ENCODE measurements at places on chromosomes 3 and 15. TPM values are rescaled to one million over a fixed set of nuclear protein-coding genes. Genes with fewer than 3 reads are reported as not detected.

DNA sequence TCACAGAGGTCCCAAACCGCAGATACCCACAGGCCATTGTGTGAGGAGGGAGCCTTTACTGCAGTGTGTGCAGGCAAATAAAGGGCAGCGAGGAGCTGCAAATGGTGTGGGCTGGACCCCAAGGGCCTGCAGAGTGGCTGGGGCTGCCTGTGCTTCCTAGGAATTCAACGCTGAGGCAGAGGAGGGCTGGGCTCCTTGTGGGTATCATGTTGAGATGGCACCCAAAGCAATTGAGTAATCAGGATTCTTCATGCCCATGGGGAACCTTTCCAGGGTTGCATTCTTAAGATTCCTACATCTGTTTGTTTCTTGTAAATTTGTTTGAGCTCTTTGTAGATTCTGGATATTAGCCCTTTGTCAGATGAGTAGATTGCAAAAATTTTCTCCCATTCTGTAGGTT, 85.4 kb upstream of the LIPC start:
- H3K36me3 ChIP-seq = no peaks in the 10 kb centered on the region
- H3K4me1 ChIP-seq = no peaks in the 10 kb centered on the region
- no peaks in the 10 kb centered on the region for H3K27me3 ChIP-seq

- peaks cover 35% of the 10 kb centered on the region for H3K4me1 ChIP-seq
- DNase-seq = peak; percentile 89
- no peak within 1 kb of the TSS for H3K27ac ChIP-seq
- H3K36me3 ChIP-seq = no peaks in the 10 kb centered on the region
- H3K27me3 ChIP-seq = peaks cover 33% of the 10 kb centered on the region
These were observed at the start of gene CEMIP for GRCh38 chr15:80778964-80779657. Gene CEMIP, plus strand, starts transcription at chr15:80779370. Its CDS starts 94,510 bp downstream, at chr15:80873880.

- H3K36me3 ChIP-seq = no peaks in the 10 kb centered on the region
- no peaks in the 10 kb centered on the region for H3K4me1 ChIP-seq
- H3K27me3 ChIP-seq = no peaks in the 10 kb centered on the region
- no peak overlapping the region for H3K27ac ChIP-seq
- H3K4me3 ChIP-seq = no peak overlapping the region
- no peak for DNase-seq
These were observed 63.0 kb downstream of the KCNAB1 start for GRCh38 chr3:156183396-156183795.

DNA sequence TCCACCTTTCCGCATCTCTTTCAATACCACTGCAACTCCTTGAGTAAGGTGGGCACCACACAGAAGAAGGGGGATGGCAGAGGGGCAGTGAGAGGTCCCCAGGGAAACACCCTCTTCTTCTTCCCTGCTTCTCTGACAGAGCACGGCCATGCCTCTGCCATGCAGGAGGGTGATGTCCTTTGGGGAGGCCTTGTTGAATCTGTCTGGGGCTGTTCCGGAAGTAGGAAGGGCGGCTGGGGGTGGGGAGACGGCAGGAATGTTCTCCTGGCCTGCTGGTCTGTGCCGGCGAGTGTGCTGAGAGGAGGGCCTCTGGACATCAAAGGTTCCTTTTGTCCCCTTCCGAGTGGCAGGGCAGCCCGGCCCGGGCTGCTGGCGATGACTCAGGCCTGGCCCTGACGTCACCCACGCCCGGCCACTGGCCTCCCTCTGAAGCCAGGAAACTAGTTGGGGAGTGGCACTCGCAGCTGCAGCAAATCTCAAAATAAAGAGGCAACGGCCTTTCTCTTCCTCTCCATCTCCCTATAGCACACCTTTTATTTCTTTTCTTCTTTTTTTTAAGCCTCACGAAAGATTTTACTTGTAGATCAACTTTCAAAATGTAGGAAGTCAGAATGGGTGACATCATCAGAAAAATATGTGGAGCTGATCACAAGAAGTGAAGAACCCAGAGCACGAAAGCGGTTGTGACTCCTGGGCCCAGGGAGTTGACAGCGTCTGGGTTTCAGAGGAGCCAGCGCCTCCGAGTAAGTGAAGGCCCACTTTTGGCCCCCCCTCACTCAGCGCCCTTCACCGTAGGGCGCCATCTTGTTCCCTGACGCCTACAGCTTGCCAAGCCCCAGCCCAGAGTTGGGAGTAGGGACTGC, at the start of gene ZBTB38:
ZBTB38 (plus strand) TSS at position 443 of the 863 bp plus-strand sequence. CDS start 73,885 bp downstream, outside the sequence.
- no peaks in the 10 kb centered on the region for H3K27me3 ChIP-seq
- H3K27ac ChIP-seq = peak within 1 kb of the TSS; percentile 90
- DNase-seq = peak; percentile 95
- H3K4me3 ChIP-seq = peak within 1 kb of the TSS; percentile 42
- peaks cover 51% of the 10 kb centered on the region for H3K4me1 ChIP-seq

- H3K4me3 ChIP-seq = no peak overlapping the region
- no peaks in the 10 kb centered on the region for H3K4me1 ChIP-seq
- H3K27me3 ChIP-seq = no peaks in the 10 kb centered on the region
- no peaks in the 10 kb centered on the region for H3K36me3 ChIP-seq
These were observed 5.5 kb downstream of the MYL3 start for GRCh38 chr3:46857485-46858341.

- peaks cover 14% of the 10 kb centered on the region for H3K36me3 ChIP-seq
- DNase-seq = peak; percentile 60
- H3K4me1 ChIP-seq = peaks cover 32% of the 10 kb centered on the region
- no peaks in the 10 kb centered on the region for H3K27me3 ChIP-seq
These were observed 20.4 kb downstream of the BMF start for GRCh38 chr15:40087991-40088928.

The EXOG gene
- total RNA-seq = 10.7 TPM

The GABRB3 gene
- 3.2 TPM for total RNA-seq

The KCNMB3 gene
- 2.5 TPM for total RNA-seq

The BNC1 gene
- 3.1 TPM for total RNA-seq

The HERC2 gene
- total RNA-seq = 56.9 TPM

The SAMMSON gene
- not detected for total RNA-seq

Measured in upper lobe of right lung (tissue), 1 donor.